ENCODE measurements at places on chromosomes 1 and 21.

GRCh38 chr21:31576428-31576827, 83.1 kb upstream of the SOD1 start:
- DNase-seq, result no peak

GRCh38 chr1:24018611-24019580, 38.8 kb upstream of the SRSF10 start:
- peak; percentile 96 for DNase-seq

DNA sequence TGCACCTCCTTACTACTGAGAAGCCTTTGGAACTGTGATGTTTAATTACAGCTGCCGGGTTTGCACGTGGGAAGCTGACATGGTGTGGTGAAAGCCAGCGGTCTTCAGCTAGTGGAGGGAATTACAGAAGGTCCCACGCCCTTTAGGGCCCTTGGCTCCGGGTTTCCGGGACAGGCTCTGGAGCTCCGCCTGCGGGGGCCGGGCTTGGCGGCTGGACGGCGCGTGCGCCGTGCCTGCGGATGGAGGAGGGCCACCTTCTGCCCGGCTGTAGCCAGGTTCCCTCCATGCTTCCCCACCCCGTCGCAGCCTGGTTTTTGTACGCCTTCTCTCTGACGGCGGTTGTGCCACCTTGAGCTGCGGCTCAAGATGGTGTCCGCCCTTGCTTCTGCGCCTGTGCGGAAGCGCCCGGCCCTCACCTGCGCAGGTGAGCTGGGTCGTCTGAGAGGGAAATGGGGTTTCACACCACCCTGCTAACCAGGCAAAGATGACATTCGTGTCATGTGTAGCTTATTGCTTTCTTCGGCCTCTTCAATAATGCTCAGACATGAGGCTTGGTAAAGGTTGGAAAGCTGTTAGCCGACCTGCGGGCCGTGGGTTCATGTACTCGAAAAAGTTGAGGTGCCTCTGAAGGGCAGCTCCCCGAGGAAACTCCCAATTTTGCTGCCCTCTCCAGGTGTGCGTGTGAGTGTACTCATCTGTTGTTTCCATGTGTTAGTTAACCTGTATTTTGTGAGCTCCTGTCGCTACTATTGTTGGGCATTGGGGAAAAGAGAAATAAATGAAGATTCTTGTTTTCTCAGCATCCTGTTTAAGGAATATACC, 36.6 kb upstream of the OPRD1 start:
- peak; percentile 96 for DNase-seq

- peak; percentile 28 for DNase-seq
Measured at GRCh38 chr21:15894596-15894995, 164.8 kb downstream of the USP25 start.

DNA sequence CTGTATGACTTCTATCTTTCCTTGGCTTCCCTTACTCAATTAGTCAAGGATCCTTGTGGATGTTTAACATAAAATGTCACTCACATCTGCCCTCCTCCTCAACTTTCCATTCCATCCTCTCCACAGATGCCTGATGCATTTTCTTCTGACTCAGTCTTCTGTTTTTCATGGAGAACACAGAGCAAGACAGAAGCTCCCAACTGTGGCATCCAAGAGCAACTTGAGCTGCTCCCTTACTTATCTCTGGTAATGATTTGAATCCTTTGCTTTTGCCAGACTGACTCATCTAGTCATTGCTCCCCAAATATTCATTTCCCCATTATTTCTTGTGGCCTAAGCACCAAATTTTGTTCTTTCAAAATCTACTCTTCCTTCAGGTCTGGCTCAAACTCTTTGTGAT, 120.6 kb downstream of the LYPLAL1 start:
- no peak for DNase-seq

GRCh38 chr1:32335790-32336590, at the start of gene MARCKSL1:
Gene MARCKSL1 (minus strand): TSS chr1:32336233. CDS start chr1:32336033, 200 bp downstream.
- DNase-seq, result peak; percentile 66

DNA sequence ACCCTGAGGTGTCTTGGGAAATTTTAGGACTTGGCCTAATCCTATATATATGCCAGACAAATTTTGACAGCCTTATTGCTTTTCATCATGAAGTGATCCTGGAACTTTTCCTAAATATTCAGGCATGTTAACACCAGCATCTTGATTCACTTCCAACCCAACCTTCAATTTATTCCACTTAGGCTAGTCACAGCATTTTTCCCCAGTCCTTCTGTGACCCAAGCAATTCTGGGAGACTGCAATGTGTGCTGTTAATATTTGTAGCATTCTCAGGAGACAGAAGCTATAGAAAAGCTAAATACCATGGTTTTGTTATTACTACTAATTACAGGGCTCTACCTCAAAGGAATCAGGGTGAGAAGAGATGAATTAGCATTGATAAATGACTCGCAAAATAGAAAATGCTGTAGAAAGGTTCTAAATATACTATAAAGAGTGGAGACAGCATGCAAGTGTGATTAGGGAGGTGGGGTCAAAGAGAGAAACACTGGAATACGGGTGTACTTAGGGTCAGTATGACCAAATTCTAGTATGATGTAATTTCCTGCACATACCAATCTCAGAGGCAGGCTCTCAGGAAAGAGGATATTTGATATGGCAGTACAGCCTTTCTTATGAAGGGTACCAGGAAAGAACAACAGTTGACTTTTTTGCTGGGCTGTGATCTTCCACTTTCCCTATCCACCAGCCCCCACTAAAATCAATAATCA, 29.1 kb downstream of the PRRX1 start:
- DNase-seq, result no peak

DNA sequence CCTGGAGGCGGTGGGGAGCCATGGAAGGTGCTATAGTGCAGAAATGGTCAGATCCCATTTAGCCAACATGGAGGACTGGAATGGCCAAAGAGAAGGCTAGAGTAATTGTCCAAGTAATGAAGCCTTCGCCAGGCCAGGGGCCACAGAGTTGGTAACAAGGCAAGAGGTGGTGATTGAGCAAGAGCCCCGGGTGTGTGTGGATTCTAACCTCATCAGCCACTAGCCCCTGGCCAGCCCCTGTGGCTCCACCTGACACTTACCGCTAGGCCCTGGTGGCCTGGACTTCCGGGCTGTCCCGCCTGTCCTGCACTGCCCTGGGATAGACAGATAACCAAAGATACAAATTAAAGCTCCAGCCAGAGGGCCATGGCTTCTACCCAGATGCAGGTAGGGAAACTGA, 9.9 kb downstream of the COL9A2 start:
- DNase-seq, result no peak

GRCh38 chr1:190711069-190711468, 233.4 kb upstream of the BRINP3 start:
- DNase-seq, result no peak

DNA sequence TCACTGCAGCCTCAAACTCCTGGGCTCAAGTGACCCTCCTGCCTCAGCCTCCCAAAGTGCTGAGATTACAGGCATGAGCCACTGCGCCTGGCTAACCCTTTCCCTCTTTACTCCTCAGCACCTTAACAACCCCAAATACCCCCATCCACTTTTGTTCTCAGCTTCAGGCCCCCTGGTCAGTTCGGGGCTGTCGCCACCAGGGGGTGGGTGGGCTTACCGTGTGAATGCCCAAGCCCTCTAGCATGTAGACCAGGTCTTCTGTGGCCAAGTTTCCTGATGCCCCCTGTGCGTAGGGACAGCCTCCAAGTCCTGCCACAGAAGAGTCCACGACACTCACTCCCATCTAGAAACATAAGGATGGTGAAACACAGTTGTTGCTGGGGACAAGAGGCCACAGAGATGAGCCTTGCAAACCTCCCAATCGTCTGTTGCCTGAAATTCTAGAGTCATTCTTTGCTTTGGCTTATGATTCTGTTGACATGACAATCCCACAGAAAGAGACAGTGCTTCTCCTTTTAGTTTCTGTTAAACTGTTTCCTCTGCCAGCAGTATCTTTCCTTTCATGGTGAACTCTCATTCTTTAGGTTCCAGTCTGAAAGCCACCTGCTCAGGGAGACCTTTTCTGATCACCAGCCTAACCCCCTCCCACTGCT, 3.8 kb upstream of the GALE start:
- DNase-seq, result no peak

DNA sequence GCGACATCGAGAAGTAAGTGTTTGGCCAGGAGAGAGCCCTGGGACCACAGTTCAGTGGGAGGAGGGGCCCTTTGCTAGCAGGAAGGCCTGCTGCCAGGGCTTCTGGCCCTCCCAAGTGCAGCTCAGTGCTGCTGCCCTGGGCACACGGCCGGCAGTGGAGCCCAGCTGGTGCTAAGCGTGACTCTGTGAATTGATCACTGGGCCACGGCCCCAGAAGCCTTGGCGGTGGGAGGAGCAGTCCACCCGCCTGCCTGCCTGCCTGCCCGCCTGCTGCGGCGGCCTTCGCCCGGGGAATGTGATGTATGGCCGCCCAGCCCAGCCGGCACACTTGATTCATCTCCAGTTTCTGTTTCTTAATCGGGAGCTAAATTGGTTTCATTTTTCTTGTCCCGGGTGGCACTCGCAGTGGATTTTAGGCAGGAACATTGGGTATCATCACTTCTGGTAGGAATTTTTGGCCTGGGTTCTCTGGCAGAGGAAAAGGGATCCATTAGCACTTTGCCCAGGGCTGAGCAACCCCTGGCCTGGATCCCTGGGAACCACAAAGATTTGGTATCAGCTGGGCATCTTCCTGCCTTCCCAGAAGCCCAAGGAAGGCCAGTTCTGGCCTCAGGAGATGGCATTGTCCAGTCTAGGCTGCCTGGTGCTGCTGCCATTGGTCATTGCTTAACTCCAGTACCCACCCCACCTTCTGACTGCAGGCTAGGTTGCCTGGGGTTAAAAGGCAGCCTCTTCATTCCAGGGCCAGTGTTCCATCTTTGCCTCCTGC, 28.6 kb downstream of the TMEM53 start:
- DNase-seq, result no peak

DNA sequence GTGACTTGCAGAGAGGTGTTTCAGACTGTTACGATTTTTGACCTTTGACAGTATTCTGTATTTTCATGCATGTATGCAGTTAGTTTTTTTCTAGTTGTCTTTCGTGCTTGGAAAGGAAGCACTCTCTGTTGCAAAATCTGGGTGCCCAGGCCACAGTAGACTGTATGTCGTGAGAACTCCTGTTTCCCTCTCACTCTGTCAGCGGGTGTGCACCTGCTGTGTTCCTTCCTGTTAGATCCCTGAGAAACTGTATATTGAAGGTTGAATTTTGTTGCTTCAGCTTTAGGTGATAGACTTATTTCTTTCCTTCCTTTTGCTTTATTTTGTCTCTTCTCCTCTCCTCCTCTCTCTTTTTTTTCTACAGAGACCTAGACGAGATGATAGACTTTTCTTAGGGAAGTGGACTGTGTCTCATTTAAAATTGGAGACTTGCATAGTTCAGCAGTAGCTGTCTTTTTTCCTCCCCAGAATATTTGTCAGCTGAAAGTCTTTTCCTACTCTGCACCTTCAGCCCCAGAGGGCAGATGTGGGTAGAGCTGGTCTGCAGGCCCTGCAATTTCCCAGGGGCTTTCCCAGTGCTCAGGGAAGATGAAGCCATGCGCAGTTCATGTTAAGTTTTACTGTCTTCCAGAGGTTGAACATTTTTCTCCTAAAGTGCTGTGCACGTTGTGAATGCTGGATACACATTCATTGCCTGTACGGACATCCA, 1.4 kb downstream of the TRAPPC10 start:
- peak; percentile 26 for DNase-seq

DNA sequence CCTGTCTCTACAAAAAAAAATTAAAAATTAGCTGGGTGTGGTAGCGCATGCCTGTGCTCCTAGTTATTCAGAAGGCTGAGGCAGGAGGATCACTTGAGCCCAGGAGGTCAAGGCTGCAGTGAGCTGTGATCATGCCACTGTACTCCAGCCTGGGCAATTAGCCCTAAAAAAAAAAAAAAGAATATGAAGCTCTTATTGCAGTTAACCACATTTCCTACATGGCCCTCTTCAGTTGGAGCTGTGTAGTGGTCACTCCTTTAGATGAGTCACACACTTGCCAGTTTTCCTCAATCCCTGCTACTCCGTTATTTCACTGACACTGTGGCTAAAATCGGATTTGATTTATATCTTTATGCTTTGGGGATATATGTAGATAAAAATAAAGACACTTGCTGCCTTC, 11.8 kb downstream of the NFYC start:
- DNase-seq, result no peak

DNA sequence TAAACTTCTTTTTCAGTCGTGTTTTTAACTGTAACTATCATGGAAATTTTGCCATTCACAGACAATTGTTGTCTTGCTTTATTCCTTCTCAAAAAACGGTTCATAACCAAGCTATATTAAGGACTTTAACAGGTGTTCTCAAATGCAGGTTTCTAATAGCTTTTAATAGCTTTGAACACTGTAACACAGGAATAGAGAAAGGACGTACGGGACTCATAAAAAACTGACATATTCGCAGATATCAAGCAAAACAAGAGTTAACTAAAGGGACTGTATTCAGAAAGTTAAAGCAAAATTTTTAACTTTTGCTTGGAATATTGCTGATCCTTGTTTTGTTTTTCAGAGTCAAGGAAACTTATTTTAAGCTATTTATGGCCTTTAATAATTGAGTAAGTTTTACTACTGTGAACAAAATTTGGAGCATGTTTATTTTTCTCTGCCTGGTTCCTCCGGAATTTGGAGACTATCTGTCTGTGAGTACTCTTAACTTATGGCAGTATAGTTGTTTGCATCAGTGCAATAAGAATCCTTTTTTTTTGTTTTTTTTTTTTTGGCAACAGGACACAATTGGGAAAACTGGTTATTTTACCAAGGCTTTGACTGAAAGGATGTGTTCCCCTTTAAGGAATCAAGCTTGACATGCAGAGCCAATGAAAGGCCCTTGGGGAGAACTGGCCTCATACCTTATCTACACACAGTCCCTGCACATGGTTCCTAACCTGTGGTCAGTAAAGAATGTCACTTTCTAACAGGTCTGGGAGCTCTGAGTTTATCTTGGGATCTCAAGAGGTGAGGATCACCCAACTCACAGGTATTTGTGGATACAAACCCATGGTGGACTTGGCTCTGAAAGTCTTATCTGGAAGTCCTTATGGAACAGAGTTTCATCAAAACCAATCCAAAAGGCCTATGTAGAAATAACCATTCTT, 5.8 kb upstream of the CD46 start:
- DNase-seq, result no peak

GRCh38 chr1:235923466-235924021, 56.8 kb upstream of the LYST start:
- peak; percentile 95 for DNase-seq

GRCh38 chr21:15943009-15943666, 213.4 kb downstream of the USP25 start:
- no peak for DNase-seq

DNA sequence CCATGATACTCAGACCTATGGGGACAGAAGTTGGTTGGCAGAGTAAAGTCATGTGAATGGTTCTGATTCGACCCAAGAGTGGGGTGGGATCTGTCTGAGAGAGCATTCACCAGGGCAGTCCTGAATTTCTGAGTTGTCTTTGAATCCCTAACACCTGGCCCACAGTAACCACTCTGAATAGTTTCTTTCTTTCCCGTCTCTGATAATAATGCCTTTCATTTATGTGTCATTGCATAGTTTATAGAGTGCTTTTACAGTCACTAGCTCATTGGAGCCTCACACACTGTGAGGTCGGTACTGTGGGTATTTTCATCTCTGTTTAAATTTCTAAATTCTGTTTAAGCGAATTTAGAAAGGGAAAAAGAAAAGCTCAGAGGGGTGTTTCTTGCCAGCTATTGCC, 147.1 kb downstream of the C1orf21 start:
- no peak for DNase-seq

GRCh38 chr1:163537809-163538208, 216.1 kb downstream of the NUF2 start:
- DNase-seq, result no peak

- no peak for DNase-seq
Measured at GRCh38 chr1:188006354-188006753, 1177.6 kb downstream of the PLA2G4A start.
